T-helper 17 cell (primary cell): ENCODE measurements at places on chromosomes 16 and 17. TPM values are rescaled to one million over a fixed set of nuclear protein-coding genes. Genes with fewer than 3 reads are reported as not detected.

GRCh38 chr17:32822996-32823395 lies 53.9 kb downstream of the MYO1D start:
- no peak for DNase-seq

DNA sequence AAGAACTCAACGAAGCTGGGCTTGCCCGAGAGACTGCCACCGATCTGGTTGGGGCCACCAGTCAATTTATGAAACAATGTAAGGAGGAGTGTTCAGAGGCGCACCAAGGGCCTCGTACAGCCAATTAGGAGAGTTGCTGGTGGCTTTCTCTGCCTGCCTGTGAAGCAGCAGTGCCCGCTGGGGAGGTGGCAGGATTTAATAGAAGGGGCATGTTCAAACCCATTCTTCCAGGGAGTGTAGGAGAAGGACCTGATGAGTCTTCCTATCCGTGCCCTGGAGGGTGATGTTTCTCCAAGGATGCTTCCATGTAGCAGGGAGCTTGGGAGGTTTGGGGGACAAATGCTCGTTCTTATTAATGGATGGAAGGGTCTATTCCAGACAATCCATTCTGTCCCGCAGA lies 178.4 kb downstream of the CCDC182 start:
- no peak for DNase-seq

Gene NDUFAF8
- 30.6 TPM for total RNA-seq

Gene SLC5A11
- 0.60 TPM for total RNA-seq

DNA sequence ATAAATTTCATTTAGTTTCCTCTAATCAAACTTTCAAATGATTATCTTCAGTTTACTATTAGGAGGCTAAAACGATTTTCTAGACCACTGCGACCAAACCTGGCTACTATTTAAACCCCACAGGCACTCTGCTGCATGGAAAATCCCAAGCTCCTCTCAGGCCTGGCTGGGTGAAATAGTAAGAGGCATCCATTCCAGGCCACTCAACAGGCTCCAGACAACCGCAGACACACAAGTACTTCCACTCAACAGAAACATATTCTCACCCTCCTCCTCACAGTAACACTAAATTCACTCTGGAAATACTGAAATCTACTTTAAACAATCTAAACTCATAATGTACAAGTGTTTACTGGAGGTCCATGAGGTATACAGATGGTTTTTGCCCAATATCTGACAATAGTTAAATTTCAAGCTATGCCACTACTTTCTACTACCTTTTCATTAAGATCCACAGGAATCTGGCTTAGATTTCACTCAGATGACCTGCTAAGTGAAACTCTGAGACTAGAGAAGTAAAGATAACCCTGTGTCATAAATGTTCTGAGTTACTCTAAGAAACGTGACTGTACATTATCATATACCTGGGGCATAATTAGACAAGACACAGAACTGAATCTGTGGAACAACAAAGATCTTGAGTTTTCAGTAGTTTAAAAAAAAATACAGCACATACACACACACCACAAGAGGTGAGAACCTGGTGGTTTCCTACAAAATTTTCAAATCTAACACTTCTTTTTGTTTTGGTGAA lies 10.4 kb downstream of the VPS53 start:
- DNase-seq, result no peak

Gene CX3CL1
- not detected for total RNA-seq
